ENCODE measurements at places on chromosomes 1 and 21.
A peak's percentile ranks its signal among the peaks of the same experiment; 100 is the strongest.

- DNase-seq = no peak
Observed at GRCh38 chr1:38758820-38759219, 100.8 kb downstream of the RRAGC start.

DNA sequence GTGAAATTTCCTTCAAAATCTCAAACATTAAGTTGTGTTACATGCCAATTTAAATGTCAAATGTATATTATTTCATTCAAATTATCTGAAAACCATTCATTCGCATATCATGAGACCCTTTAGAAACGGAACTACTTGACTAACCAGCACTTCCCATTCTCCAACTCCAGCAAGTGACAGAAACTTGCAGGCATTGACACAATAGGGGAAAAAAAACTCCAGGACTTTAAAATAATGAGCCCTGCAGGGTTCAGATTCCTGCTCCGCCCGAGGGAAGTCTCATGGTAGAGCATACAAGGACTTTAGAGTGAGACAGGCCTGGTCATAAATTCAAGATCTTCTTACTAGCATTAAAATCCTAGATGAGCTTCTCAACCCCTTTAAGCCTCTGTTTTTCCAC lies 138.9 kb downstream of the NR5A2 start:
- DNase-seq = no peak

DNA sequence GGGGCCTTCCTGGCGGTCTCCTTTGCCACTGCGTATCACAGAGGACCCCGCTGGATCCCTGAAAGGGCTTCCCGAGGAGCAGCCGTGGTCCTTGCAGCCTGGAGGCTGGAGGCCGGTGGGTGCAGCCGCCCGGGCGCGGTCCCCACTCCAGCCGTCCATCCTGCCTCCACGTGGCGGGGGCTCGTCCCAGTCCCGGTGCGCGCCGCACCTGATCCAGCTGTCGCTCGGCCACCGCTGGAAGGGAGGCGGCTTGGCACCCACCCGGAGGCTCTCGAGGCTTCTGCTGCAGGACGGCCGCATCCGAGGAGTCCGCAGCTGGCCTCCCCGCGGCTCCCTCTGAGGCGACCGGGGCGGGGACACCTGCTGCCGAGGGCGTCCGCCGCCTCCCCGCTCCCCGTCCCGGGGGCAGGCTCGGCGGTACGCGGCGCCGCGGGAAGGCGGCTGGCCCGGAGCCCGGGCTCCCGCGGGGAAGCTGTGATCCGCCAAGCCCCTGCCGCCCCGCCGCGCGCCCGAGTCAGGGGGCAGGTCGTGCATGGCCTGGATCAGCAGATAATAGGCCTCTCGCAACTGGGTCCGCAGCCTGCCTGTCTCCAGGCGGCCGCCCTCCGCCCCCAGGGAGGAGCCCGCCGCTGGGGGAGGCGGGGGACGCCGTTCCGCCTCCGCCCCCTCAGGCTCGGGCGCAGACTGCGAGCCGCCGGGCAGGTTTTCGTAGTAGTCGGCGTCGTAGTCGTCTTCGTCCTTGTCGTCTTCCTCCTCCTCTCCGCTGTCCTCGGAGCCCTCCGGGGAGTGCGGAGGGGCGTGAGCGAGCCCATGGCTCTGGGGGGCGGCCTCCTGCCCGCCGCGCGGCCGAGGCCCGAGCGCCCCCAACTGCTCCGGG lies at the start of gene SYDE2:
SYDE2 (minus strand) TSS at position 554 of the 877 bp plus-strand sequence; CDS start at position 534, 20 bp downstream.
- peak; percentile 78 for DNase-seq

DNA sequence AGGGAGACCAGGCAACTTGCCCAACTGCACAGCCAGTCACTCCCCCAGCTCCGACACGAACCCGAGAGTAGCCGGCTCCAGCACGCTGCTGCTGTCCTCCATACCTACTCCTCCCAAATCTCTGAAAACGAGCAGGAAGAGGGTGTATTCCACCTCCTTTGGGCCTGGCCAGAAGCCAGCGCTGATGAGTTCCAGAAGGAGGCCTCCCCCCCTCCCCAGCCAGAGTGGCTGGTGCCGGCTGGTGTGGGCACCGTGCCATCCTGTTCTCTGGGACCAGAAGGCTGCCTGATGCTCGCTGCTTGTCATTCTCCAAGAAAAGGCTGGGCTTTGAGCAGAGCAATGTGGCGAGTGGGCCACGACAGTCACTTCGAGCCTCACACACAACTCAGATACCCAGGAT lies 22.2 kb downstream of the KCNN3 start:
- DNase-seq = no peak

DNA sequence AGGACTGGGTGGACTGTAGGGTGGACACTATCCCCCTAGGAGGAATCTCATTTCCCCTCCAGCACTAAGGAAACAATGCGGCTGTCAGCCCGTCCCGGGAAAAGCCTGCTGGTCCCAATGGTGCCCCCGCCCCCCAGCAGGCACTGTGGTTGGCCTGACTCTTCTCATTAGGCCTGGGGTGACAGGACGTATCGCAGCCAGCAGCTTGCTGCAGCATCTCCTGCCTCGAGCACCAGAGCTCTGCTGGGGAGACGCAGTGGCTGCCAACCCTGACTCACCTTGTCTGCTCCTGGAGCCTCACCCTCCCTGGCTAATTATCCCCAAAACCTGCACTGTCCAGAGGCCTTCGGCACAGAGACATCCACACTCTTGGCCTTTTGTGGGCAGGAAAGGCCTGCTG lies 115.1 kb upstream of the GJB5 start:
- no peak for DNase-seq

DNA sequence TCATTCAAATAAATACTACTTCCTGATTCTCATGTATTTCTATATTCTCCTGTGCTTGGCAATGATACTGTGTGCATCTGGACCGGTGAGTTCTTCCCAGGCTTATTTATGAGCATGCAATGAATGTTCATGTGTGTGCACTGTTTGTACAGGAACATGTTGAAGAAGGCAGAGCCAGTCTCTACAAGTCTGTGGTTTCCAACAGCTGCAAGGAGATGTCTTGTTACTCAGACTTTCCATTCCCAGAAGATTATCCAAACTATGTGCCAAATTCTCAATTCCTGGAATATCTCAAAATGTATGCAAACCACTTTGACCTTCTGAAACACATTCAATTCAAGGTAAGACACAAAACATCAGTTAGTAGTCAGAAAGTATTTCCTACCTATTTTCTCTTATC lies 19.1 kb downstream of the FMO1 start:
- no peak for DNase-seq

DNA sequence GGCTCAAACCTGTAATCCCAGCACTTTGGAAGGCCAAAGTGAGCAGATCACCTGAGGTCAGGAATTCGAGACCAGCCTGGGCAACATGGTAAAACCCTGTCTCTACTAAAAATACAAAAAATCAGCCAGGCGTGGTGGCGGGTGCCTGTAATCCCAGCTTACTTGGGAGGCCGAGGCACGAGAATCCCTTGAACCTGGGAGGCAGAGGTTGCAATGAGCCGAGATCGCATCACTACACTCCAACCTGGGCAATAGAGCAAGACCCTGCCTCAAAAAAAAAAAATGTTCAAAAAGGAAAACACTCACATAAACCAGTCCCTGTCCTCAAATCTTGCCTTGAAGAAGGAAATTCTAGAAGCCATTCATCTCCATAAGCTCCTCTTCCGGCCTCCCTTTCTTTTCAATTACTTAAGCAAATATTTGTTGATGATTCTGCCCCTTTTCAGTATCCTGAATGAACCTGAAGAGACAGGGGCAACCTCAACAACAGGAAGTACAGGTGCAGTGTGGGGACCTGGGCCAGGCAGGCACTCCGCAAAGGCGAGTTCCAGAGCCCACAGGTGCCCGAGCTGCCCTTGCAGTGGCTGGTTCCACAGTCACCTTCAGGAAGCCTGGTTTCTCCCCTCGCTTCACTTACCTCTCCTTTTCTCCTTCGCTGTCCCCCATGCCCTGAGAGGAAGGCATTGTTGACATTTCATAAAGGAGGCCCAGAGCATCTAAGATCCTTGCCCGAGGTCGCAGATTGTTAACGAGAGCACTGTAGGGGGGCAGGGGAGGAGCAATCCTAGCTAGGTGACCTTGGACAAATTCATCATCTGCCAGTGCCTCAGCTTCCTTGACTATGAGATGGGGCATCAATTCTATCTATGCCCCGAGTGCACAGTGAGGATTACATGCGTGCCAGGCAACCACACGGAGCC lies 8.9 kb upstream of the LEFTY1 start:
- peak; percentile 47 for DNase-seq

GRCh38 chr21:41726970-41727783 lies 39.7 kb downstream of the RIPK4 start:
- no peak for DNase-seq

- DNase-seq = no peak
Observed at GRCh38 chr1:206081856-206082255, 28.9 kb downstream of the RHEX start.

DNA sequence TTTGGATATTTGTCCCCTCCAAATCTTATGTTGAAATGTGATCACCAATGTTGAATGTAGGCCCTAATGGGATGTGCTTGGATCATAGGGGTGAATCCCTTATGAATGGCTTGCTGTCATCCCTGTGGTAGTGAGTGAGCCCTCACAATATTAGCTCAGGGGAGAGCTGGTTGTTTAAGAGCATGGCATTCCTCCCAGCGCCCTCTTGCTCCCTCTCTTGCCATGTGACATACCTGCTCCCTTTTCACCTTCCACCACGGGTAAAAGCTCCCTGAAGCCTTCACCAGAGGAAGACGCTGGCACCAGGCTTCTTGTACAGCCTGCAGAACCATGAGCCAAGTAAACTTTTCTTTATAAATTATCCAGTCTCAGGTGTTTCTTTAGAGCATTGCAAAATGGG lies 305.6 kb downstream of the KCTD3 start:
- no peak for DNase-seq

DNA sequence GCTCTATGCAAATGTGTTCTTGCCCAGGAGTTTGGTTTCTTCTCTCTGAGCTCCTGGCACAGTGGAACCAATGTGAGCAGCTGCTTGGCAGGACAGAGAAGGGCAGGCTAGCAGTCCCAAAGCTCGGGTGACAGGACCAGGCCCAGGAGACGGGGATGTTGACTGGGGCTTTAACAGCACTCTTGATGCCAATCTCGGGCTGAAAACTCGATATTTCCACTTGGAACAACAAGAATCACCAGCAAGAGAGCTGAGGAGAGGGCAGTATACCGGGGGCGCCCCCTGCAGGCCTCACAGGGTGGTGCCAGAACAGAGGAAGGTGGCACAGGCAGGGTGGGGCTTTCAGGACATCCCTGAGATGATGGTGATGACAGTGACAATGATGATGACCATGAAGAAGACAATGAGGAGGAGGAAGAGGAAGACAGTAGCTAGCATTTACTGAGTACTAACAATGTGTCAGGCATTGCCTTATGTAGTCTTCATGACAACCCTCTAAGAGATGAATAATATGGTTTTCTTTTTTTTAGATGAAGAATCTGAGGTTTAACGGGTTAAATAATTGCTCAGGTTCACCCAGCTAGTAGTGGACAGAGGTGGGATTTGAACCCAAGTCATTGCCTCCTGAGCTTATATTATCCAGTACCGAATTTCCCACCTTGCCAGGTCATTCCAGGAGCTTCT lies 2.7 kb upstream of the KCNJ9 start:
- peak; percentile 59 for DNase-seq

GRCh38 chr1:244730934-244731434 lies 78.1 kb downstream of the DESI2 start:
- no peak for DNase-seq
